ENCODE measurements at places on chromosomes 2 and 18. TPM values are rescaled to one million over a fixed set of nuclear protein-coding genes. Genes with fewer than 3 reads are reported as not detected.

ACVR1 gene
- 13.3 TPM for total RNA-seq

IL36RN gene
- total RNA-seq, result not detected

SLC30A3 gene
- 16.9 TPM for total RNA-seq

IL1RL2 gene
- 0.20 TPM for total RNA-seq

GRCh38 chr2:27369471-27370025 is 590 bp downstream of the EIF2B4 start:
- DNase-seq, result peak; percentile 70

IL1R2 gene
- total RNA-seq, result 0.22 TPM

DNA sequence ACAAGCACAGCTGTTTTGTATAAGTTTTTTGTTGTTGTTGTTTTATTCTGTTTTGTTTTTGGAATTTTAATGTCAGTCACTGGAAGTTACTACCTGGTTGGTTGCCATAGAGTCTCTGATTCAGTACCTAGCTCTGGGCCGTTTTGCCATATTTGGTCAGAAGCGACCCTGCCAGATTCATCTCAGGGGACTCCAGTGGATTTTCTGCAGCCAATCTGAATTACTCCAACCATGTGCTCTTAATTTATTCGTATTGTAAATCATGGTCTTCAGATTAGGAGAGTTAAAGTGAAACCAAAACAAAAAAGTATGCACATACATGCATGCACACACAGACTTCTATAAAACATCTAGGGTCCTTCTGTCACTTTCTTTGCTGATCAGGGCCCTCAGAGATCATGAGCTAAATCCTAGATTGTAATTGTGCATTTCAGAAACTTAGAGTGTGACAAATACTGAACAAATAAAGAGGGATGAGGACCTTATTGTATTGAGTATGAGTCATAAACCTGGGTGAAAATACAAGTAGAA is 317.4 kb upstream of the UBE2E3 start:
- DNase-seq, result no peak

TMEM17 gene
- 1.1 TPM for total RNA-seq

DNA sequence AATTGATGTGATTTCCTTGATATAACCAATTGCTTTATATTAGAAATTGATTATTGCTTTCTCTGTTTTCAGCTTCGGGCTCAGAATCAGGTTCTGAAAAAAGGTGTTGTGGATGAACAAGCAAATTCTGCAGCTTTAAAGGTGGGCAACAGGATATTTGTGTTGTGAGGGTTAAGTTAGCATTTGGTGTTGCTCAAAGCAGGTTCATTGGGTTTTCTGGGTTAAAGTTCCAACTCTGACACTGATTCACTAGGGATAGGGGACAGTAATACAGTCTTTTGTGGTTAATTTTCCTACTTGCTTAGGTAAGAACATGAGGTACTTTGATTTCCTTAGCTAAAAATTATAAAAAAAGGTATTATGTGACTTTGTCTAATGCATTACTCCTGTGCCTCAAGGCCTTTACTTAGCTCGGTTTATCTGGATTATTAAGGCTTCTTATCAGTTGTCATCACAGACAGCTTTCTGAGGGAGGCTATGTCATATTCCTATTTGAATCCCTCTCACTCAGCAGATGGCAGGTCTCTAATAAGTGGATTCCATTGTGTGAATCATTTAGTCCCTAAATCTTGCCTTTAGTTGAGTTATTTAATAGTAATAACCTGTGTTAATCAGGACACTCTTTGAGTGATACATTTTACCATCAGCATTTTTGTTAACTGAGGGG is 78.9 kb upstream of the STON1 start:
- DNase-seq, result no peak

DNA sequence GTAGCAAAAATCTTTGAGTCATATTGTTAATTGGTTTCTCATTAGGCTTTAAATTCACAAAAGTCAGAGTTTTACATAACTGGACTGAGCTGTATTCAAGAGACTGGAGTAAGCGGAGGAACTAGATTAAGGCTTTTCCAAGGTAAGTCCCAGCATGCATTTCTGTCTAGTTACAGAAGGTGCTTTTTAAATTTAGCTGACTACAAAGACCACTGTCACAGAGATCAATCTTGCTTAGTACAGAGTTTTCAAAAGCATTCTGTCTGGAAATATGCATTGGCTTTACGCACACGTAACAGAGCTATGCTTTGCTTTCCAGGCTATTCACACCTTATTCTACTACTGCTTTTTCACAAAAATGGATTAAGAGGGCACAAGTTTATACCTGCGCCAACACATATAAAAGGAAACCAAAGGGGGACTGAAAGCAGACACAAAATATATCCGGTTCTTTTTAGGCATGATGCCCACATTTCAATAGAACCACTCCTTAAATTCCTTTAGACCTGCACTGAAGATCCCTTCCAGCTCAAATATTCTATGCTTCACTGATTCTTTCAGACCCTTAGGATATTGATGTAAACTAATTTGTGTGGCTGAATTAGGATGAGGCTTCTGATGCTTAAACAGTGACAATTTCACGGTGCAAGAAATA is 560.7 kb upstream of the CRIM1 start:
- DNase-seq, result no peak

SERPINB11 gene
- not detected for total RNA-seq

DNA sequence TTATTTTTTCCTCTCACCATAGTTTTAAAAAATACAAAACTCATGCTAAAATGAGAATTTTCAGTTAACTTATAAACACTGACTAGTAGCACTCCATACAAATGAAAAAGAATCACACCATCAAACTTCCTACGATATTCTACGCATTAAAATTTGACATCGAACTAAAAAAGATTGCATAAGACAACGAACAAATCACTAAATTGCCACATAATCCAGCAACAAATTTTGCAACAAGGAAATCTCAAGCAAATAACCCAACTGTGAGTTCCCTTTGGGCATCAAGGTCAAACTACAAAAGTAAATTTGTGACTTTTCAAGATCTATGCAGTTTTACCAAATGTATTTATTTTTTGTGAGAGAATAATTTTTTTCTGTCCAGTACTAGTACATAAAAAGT is 1.5 kb downstream of the MAP3K2 start:
- no peak for DNase-seq

- DNase-seq, result no peak
These were observed 68.2 kb downstream of the TMEM17 start for GRCh38 chr2:62437785-62438184.

- peak; percentile 7 for DNase-seq
These were observed 45.2 kb downstream of the TMEM131 start for GRCh38 chr2:97950329-97951154.

DNA sequence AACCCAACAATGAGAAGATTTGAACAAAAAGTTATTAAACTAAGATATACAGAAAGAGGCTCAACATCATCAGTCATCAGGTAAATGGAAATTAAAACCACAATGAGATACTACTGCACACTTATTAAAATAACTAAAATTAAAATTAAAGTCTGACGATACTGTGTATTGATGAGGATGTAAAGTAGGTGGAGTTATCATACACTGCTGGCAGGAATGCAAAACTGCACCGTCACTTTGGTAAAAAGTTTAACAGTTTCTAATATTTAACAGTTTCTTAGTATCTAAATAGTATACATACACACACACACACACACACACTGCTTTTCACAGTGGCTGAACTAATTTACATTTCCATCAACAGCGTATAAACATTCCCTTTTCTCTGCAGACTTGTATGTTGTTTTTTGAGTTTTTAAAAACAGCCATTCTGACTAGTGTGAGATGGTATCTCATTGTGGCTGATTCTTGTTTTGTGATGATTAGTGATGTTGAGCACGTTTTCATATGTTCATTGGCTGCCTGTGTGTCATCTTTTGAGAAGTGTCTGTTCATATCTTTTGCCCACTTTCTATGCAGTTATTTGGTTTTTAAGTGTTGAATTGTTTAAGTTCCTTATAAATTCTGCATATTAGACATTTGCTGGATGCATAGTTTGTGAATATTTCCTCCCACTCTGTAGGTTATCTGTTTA is 726.9 kb upstream of the CHAC2 start:
- DNase-seq, result no peak

DNA sequence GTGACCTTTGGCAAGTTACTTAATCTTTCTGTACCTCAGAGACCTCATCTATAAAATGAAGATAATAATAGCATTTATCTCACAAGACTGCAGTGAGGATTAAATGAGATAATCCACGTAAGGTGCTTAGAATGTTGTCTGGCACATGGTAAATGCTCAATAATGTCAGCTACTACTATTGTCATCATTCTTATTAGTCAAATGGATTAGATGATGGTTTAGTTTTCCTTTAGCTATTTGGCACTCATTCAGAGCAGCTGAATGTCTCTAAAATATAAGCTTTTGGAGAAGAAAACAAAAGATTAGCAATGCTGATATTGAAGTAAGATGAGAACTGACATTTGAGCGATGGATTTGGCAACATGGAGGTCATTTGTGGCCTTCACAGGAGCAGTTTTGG is 125.1 kb downstream of the AQP4 start:
- DNase-seq, result no peak

ZNF385B gene
- not detected for total RNA-seq

DNA sequence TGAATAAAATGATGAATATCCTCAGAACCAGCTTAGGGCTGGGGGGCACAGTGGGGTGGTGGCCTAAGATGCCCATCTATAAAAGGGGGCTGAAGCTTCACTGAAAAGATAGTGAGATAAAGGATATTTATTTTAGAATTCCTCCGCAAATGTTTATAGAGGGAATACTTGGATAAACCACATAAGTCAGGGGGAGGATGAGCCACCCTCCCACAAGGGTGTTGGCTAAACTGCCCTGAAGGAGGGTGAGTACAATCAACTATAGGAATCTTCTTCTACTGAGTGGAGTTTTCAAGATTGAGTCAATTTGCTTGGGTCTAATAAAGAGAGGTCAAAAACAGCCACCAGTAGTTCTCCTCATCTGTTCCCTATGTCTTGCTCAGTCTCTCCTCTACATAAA is 114.5 kb upstream of the TANK start:
- DNase-seq, result no peak

GRCh38 chr18:60267391-60268058 is 105.0 kb downstream of the MC4R start:
- DNase-seq, result no peak

DNA sequence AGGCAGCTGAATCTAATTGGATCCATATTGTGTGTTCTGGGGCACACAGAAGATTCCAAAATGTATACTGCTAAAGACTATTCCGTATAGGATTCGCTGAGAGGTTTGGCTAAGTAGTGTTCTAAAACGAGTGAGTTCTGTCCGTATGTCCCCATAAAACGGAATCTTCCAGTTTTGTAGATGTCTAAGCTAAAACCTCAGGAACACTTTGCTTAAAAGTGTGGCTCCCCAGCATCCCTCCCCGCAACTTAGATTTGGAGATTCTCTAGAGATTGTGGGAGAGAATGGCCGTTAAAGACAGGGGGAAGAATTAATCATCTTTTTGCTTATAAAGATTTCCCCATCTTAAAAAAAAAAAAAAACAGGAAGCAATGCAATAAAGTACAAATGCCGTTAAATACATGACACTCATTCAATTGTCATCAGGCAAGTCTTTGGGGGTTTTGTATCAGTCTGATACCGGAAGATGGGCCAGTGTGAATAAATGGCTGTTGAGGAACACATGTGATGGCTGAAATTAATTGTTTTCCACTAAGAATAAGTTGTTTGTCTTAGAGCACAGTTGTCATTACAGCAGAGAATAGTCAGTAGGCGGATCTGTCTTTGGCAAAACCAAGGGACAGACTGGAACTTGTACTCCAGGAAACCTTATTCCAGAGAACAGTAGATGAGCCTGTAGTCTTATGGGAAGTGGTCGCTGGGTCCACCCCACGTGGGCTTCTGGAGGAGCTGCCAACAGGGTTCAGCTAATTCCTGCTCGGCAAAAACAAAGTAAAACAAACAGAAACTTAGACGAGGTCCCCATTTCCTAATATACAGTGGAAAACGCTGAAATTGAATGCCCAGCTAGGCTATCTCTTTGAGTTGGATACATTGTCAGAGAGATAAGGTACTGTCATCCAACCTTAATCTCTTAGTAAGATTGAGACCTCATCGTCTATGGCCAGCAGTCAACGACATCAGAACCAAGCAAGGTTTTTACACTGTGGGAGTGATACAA is 1.7 kb downstream of the EMILIN2 start:
- no peak for DNase-seq

DNA sequence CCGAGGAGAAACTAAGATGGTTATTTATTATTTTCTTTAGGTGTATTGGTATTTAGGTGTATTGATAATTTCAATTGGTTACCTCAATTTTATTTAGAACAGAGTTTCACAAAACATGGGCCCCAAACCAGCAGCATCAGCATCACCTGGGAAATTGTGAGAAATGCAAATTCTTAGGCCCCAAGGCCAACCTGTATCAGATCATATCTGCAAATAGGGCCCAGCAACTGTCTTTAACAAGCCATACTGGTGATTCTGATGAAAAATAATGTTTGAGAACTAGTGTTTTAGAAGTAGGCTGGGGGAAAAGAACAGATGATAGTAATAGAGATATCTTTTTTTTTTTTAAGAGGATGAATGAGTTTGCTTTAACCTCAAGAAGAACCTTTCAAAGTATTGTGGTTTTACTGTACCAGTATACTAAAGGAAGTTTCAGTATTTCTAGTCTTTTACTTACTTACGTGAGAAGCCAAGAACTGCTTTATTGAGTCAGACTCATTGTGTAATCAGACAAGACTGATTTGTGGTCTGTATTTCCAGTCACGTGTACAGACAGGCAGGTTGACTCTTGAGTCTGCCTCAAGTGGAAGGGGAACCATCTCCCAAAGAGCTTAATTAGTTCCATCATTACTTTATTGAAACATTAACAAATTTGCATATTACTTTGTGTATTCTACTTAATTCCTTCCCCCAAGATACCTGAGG is 60.4 kb upstream of the GAREM1 start:
- DNase-seq, result peak; percentile 9

TPO gene
- not detected for total RNA-seq

BOLL gene
- not detected for total RNA-seq

GRCh38 chr2:24121066-24121465 is 2.1 kb downstream of the PFN4 start:
- no peak for DNase-seq

DNA sequence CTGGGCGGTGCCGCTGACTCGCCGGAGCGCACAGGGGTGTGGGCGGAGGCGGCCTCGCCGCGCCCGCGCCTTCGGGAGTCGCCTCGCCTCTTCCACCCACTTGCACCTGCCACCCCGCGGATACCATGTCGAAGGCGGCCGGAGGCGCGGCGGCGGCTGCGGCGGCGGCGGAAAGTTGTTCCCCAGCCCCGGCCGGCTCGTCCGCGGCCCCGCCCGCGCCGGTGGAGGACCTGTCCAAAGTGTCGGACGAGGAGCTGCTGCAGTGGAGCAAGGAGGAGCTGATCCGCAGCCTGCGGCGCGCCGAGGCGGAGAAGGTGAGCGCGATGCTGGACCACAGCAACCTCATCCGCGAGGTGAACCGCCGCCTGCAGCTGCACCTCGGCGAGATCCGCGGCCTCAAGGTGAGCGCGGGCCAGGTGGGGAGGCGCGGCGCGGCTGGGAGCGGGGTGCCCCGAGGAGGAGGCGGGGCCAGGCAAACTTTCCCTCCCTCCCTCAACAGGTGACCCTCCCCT is 766 bp downstream of the CCDC85A start:
- peak; percentile 38 for DNase-seq

GRCh38 chr2:32787207-32787606 is 159.4 kb downstream of the TTC27 start:
- DNase-seq, result no peak

RASGRP3 gene
- 138 TPM for total RNA-seq

GAD1 gene
- total RNA-seq, result 0.40 TPM

GRCh38 chr2:109736177-109736827 is 57.8 kb upstream of the RGPD5 start:
- DNase-seq, result peak; percentile 76

- DNase-seq, result no peak
These were observed 42.7 kb downstream of the RAB31 start for GRCh38 chr18:9750606-9751304.

IL1R1 gene
- total RNA-seq, result 52.6 TPM

- DNase-seq, result peak; percentile 9
These were observed 7.0 kb downstream of the ASIC4 start for GRCh38 chr2:219521066-219521880.

Measured in lung microvascular endothelial cell (primary cell).